Heart right ventricle (tissue), 16 donors: ENCODE measurements at places on chromosomes 2 and 18. TPM values are rescaled to one million over a fixed set of nuclear protein-coding genes. Genes with fewer than 3 reads are reported as not detected.

Gene CAPN13
- not detected for total RNA-seq

GRCh38 chr2:53670331-53670730 is 97.3 kb upstream of the CHAC2 start:
- DNase-seq = no peak

- no peak for DNase-seq
Observed at GRCh38 chr18:8996771-8997432, 105.6 kb upstream of the NDUFV2 start.

Gene RAD51AP2
- 0.18 TPM for total RNA-seq

DNA sequence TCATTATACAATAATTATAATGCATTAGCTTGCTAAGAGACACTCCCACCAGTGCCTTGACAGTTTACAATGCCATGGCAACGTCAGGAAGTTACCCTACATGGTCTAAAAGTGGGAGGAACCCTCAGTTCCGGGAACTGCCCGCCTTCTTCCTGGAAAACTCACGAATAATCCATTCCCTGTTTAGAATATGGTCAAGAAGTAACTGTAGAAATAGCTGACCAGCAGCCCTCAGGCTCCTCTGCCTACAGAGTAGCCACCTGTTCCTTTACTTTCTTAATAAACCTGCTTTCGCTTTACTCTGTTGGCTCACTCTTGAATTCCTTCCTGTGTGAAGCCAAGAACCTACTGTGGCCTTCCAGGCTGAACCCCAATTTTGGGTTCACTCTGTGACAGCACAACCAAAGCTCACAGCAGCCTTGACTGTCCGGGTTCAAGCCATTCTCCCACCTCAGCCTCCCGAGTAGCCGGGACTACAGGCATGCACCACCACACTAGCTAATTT is 20.0 kb upstream of the PTPN2 start:
- DNase-seq = no peak

Gene IL37
- not detected for total RNA-seq

- no peak for DNase-seq
Observed at GRCh38 chr2:226575928-226576327, 223.7 kb downstream of the IRS1 start.

GRCh38 chr2:45260946-45261345 is 251.7 kb upstream of the SIX2 start:
- no peak for DNase-seq

Gene DNAJC5G
- total RNA-seq = 1.7 TPM

DNA sequence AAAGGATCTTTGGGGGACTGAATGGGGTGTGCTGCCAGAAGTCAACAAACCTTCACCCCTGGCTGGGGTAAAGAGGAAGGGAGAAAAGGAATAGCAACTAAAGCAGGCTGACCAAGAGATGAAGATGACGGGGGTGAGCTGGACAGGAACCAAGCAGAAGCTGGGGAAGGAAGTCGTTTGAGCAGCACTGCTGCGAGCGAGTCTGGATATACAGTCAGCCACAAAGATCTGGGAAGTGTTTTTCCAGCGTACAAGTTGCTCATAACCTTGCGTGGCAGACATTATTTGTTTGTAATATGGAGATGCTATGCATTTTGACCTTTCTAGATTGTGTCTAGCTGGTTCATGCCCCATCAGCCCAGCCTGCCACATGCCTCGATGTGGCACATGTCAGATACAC is 71.2 kb downstream of the EIF2AK3 start:
- DNase-seq = no peak

- DNase-seq = no peak
Observed at GRCh38 chr2:232026910-232027309, 65.4 kb downstream of the DIS3L2 start.

Gene CDH2
- total RNA-seq = 552 TPM

Gene CRYGD
- total RNA-seq = not detected

Gene IL1R2
- 2.6 TPM for total RNA-seq

DNA sequence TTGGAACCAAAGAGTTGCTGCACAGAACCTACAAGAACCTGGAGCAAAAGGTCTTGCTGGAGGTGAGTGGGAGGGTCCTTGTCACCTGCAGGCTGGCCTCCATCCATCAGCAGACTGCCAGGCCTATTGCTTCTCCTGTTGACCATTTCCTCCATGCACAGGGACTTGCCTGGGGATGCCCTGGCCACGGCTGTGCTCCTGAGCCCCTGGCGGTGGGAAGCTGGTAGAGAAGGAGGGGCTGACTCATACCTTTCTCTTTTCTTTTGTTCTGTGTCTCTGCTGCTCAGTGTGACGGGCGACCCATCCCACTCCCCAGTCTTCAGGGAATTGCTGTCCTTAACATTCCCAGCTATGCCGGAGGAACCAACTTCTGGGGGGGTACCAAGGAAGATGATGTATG is 102.6 kb downstream of the DGKD start:
- DNase-seq = no peak

DNA sequence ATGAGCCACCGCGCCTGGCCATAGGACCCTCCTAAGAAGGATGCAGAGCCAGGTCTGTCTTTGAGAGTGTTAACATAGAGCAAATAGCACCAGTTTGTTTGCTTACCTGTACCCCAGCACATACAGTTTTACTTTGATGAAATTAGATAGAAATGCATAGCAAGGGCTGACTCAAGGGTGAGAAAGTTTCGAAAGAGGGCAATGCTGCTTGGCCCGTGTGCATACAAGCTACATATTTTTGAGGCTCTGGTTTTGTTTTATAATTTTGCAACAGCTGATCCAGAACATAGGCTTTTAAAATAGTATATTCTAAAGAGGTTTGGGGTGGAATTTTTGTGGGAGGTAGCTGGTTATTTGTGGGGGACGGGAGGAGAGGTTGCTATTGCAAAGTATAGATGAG is 151.7 kb downstream of the MCFD2 start:
- no peak for DNase-seq

GRCh38 chr2:161414042-161415033 is 1.8 kb upstream of the TBR1 start:
- DNase-seq = peak; percentile 27

Gene CFAP65
- total RNA-seq = not detected

Gene ST6GAL2
- 0.15 TPM for total RNA-seq

GRCh38 chr2:233081232-233081730 is 21.1 kb downstream of the INPP5D start:
- no peak for DNase-seq

Gene DOK6
- 7.9 TPM for total RNA-seq

Gene TUBA4B
- not detected for total RNA-seq

- DNase-seq = no peak
Observed at GRCh38 chr2:73830871-73831401, 2.2 kb downstream of the STAMBP start.

GRCh38 chr18:48796491-48797205 is 154.1 kb downstream of the SMAD7 start:
- DNase-seq = no peak

Gene CD207
- total RNA-seq = 1.1 TPM

GRCh38 chr2:12767541-12767940 is 50.8 kb downstream of the TRIB2 start:
- DNase-seq = no peak

- DNase-seq = no peak
Observed at GRCh38 chr2:218663901-218664300, 4.4 kb downstream of the BCS1L start.

DNA sequence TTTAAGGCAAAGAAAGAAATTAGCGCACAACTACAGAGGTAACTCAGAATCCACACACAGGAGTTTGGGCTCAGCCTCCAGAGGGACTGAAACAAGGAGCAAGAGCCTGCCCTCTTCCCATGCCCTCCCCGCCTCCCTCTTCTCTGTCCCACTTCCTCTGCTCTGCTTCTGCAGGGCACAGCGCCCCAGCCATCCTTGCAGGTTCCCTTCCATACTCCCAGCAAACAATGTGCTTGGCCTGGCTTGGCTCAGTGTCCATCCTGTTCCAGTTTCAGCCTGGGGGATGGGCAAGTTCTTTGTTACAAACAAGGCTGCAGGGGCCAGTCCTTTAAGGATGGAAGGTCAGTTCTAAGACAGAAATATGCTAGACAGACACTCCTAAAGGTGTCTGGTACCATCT is 133.5 kb downstream of the CDH20 start:
- DNase-seq = no peak

DNA sequence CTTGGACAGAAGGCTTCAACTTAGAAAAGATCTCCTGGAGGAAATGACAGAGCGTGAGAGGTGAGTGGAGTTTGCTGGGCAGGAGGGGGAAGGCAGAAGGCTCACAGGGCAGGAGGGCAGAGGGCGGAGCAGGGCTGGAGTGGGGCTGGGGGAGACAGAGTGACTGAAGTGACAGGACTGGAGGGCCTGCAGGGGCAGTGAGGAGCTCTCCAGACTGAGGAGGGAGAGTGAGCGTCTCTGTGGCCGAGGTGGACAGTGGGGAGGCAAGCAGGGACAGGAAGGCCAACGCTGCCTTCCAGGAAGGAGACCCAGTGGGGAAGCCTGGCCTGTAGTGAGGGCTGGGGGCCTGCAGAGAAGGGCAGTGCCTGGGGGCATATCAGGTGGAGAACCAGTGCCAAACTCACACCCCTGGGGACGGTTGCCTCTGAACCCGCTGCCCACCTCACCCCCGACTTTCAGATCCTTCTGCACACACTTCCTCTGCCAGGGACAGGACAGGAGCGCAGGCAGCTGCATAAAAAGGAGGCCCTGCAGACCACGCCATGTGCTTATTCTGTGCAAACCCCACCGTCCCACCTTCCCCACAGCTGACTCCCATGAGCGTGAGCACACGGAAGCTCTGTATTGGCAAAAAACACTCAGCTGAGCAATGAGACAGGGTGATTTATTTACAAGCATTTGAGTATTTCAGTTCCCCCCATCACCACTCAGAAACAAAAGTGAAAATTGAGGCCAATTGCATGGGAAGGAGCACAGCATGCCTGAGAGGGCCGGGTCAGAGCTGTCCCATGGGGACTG is 244.3 kb downstream of the FAM210A start:
- no peak for DNase-seq

- no peak for DNase-seq
Observed at GRCh38 chr2:227450926-227451654, 20.9 kb upstream of the AGFG1 start.

DNA sequence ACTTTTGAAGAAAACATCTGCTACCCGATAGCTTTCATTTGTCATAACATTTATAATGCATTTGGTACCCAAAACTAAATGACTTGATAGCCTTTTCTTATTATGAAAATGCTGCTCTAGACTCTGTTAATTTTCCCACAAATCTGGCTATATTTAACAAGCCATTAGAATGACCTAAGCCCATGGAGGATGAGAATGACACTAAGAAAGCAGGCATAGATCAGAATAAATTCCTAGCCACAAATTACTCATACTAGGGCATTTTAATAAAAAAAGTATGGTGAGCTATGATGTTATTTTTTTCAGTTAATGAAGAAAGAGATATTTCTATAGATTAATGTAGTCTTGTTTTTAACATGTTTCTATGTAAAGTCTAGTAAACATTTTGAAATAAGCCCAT is 1728.3 kb downstream of the SUCLG1 start:
- no peak for DNase-seq

DNA sequence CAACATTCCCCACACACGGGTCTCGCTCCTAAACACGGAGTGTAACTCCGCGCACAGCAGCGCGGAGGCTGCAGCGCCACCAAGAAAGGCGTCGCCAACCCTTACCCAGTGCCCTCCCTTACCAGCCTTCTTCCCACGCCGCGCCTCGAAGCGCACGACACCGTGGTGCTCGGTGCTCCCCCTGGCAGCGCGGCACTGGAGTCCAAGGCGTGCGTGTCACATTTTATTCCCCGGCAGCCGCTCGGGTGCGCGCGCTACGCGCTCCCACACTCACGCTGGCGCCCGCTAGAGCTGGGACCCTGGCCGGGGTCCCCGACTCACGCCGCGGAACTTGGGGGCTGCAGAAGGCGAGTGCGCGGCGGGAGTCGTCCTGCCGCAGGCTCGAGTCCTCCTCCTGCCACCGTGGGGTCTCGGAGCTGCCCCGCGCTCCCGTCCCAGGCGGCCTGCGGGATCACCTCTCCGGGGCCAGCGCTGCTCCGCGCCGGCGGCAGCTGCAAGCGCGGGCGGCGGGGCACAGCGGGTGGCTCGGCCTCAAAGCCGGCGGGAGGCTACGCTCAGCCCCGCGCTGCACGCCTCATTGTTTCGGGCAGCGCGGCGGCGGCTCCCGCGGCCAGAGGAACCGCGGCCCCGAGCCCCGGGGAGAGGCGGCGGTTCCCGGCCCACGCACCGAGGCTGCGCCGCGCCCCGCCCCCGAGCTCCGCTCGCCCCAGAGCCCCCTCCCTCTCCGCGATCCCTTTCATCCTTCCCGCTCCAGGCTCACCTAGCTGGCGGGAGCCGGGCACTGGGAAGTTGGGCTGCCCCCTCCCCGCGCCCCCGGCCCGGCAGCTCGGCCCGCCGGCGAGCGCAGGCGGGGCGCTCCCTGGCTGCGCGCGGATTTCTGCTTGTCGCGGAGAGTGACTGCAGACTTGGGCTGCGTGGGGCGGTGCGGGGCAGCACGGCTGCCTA is at the start of gene ST6GAL2:
TSS of gene ST6GAL2 (minus strand) at position 197 of the 945 bp plus-strand sequence. CDS start 42,190 bp downstream, outside the sequence.
- DNase-seq = no peak

DNA sequence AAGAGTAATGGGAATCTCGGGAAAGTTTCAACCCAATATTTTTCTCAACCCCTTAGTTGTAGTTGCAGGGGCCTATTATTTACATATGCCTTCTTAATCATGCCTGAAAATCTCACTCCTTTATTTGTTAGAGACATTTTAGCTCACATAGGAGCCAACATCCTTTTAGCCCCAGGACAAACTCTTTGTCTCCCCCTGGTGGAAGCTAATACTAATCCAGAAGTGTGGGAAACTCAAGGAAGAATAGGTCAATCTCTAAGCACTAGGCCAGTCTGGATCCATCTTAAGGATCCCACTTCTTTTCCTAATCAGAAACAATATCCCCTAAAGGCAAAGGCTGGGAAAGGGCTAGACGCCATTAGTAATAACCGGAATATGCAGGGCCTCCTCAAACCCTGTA is 550.9 kb upstream of the PKDCC start:
- DNase-seq = no peak

DNA sequence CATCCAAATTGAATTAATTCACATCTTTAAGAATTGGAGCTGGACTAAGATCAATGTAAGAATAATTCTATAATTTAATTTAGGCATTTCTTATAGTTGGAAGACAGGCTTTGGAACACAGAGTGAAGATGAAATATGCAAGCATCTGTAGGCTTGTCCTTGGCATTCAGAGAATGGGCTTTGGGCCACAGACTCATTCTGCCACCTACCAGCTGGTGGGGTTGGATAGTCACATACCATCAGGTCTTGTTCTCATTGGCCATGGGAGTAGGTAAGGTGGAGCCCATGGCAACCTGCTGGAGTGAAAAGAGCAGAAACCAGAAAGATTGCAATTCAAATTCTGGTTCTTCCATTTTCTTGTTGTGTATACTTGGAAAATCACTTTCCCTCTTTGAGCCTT is 300.3 kb downstream of the CYRIA start:
- DNase-seq = no peak

Gene MITD1
- total RNA-seq = 13.1 TPM
